Stimulated activated CD4-positive, alpha-beta T cell treated with anti-CD3 and anti-CD28 coated beads, Interleukin-1b, Interleukin-23, amount 100 ng/mL, for 24 hours (primary cell): ENCODE measurements at places on chromosomes 5 and 9.

DNA sequence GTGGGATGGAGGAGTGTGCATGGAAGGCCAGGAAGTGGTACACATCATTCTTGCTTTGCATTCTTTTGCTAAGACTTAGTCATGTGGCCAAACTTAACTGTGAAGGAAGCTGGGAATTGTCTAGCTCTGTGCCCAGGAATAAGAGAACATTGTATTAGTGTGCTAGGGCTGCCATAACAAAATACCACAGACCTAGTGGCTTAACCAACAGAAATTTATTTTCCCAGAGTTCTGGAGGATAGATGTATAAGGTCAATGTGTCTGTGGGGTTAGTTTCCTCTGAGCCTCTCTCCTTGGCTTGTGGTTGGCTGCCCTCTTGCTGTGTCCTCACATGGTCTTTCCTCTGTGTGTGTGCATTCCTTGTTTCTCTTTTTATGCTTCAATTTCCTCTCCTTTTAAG, 32.4 kb downstream of the NNT start:
- no peak for DNase-seq

DNA sequence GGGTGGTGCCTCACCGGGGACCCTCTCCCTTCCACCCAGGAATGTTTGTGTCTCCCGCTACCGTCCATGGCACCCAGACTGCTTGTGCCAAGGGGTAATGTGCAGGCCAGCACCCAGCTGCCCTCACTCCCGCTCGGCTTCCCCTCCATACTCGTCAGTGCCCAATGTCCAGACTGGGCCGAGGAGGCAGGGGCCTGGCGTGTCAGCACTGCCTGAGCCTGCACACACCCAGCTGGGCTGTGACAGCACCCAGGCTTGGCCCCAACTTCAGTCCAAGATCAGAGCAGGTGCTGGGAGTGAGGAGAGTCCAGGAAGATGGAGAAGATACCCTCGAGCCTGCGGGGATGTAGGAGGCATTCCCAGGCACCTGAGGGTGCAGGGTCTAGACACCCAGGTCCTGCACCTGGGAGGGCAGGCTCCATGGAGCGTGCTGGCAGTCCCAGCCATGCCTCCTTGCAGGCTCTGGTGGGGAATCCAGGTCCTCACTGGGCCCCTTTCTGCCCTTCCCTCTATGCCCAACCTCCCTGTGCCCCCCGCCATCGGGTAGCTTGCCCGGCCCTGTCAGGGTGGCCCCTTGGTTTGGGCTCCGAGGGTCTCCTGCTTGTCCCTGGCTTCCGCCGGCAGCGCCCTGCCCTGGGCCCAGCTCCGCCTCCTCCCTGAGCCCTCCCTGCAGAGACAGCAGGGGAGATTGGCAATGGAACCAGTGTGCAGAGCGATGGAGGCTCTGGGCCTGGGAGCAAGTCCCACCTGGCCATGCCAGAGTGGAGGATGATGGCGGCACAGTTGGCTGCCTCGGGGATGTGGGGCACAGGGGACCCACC, 250.8 kb upstream of the EDIL3 start:
- DNase-seq: no peak

- DNase-seq: peak; percentile 9
Observed at GRCh38 chr9:19409401-19410194, 789 bp downstream of the ACER2 start.

GRCh38 chr5:109143031-109143430, 266.7 kb downstream of the PJA2 start:
- no peak for DNase-seq

- no peak for DNase-seq
Observed at GRCh38 chr9:134340475-134341160, 14.4 kb downstream of the RXRA start.

GRCh38 chr9:27206041-27206440, 90.9 kb downstream of the EQTN start:
- no peak for DNase-seq

DNA sequence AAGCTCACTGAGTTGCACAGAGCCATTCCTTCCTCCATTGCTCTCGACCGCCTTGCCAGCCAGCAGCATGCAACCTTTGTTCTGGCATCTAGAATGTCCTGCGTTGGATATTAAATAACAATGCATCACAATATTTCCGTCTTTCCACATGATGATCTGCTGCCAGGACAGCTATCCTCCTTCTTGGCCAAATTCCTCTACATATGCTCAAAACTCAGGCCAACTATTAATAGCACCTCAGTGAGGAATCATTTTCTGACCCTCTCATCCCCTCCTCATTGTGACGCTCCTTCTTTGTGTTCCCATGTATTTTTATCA, 128.6 kb downstream of the MYO10 start:
- DNase-seq: no peak

DNA sequence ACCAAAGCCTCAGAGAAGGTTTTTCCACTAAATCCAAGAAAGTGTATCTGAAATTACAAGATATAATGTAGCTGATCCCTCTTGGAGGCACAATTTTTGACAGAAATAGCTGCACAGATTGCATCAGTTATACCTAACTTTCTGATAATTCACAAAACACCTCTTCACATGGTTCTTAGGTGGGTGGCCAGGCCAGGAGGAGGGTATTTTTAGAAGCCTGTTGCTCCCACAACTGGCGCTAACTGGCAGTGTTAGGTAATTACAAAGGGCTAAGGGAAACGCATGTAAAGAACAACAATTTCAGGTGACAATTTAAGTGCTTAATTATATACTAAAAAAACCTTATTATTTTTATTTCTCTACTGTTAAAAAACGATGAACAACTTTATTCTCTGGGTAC, 247.9 kb downstream of the BNC2 start:
- no peak for DNase-seq

DNA sequence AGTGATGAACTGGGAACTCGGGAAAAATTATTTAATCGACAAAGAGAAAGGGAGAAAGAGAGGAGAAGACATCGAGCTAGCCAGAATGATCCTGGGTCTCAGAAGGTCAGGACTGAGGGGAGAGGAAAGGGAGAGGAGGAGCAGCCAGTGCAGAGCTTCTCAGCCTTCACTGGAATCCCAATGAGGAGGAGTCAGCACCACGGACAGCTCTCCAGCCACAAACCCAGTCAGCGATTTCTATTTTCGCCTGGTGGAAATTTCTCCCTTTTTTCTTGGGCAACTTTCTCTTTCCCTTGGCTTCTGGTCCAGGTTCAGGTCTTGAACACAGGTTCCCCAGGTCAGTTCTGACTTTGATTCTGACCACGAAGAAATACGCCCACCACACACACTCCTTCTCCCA, 1.6 kb upstream of the BRINP1 start:
- no peak for DNase-seq

DNA sequence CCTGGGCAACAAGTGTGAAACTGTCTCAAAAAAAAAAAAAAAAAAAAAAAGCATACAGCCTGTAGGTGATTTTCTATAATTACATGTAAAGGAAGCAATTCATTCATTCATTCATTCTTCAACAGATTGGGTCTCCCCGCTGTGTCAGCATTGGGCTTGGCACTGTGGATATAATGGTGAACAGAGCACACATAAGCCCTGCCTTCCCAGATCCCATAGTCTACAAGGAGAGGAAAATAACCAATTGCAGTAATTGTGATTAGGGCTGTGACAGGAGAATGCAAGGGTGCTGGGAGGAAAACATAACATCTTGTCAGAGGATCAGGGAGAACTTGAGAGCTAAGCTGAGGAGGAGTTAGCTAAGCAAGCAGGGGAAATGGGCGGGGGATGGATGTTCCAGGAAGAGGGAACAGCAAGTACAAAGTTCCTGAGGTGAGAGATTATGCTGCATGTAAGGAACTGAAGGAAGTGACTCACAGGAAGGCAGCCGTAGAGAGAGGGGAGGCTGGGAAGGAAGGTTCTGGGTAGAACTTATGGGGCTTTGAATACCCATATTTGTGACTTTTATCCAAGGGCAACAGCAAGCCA, 24.0 kb upstream of the KLF9 start:
- DNase-seq: no peak

- no peak for DNase-seq
Observed at GRCh38 chr5:1209896-1210776, 8.7 kb downstream of the SLC6A19 start.

GRCh38 chr5:43839218-43839617, 236.2 kb downstream of the NNT start:
- no peak for DNase-seq

GRCh38 chr5:141958546-141959172, 657 bp upstream of the PCDH12 start:
- DNase-seq: no peak

DNA sequence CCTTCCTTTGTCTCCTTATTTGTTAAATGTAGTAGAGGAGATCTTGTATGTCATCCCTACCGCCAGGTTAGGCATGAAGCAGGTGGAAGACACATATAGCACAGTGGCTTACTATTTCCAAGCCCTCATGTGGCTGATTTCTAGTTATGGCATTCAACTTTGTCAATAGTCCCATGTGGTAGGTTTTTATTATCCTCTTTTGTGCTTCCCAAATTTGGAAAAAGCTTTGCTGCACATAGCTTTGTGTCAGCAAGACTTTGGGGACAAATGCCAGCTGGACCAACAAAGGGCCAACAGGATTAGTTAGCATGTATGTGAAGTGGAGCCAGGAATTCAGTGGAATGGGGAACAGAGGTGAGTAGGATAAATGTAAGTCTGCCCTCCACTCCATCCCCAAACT, 276.3 kb downstream of the PSAT1 start:
- DNase-seq: no peak

DNA sequence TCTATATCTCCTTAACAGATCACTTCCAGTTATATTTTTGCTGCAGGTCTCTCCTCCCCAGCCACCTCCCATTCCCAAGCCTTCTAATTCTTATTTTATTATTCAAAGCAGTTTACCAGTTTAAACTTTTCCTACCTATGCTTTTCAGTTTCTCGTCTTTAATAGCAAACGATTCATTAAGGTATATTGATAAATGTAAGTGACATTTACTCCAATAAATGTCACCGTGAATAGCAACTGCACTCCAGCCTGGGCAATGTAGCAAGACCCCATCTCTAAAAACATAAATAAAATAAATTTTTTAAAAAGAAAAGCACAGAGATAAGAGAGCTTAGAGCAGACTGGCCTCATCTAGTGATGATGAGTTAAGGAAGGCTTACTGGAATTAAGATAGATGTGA, 42.6 kb downstream of the ARRDC3 start:
- no peak for DNase-seq

DNA sequence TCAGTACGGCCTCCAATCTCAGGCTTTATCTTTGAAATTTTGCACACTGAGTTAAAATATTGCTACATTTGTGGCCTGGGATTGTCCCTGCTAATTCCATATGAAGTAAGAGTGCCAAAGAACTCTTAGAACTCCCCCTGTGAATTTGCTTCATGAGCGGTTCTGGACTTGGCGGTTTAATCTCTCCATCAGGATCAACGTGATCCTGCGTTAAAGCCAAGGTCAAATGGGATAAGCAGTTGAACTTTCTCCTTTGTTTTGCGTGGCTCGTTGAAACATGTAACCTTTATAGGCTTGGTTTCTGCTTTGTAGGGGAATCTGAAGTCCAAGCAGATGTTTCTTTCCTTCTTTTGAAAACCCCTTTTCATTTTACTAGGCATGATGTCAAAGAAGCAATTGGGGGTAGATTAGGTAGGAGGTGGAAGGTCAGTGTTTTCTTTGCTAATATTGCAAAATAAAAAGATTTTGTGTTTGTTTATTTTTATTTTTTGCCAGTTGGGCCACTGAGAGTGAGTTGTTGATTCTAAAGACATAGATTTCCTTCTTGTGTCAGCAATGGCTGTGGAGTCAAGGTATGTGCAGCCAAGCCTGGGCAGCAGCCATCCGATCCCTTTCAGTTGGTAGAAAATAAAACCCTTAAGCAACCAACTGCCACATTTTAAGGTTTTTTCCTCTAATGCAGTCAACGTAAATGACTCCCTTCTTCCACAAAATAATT, 390.8 kb downstream of the NNT start:
- DNase-seq: no peak

DNA sequence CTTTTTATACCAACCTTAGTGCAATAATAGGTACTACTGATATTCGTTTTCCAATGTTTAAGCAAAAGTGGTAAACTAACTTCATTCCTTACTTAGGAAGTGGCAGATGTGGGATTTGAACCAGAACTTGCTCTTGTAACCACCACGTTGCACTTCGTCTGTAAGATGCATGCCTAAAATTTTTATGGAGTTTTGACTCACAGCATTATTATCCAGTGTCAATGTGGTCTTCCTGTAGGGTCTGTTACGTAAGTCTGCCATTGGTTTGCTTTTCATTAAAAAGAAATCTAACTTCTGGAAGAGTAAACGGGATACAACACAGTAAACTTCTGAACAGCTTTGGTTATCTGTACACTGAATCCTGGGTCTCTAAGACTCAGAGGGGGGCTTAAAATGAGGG, 521.0 kb upstream of the WWC1 start:
- no peak for DNase-seq

GRCh38 chr9:37528652-37529471, 43.1 kb downstream of the POLR1E start:
- DNase-seq: peak; percentile 36

- no peak for DNase-seq
Observed at GRCh38 chr5:75366787-75367186, 29.8 kb downstream of the HMGCR start.
